NCI-H2171 (cell line): ENCODE measurements at places on chromosomes 12 and 14.

DNA sequence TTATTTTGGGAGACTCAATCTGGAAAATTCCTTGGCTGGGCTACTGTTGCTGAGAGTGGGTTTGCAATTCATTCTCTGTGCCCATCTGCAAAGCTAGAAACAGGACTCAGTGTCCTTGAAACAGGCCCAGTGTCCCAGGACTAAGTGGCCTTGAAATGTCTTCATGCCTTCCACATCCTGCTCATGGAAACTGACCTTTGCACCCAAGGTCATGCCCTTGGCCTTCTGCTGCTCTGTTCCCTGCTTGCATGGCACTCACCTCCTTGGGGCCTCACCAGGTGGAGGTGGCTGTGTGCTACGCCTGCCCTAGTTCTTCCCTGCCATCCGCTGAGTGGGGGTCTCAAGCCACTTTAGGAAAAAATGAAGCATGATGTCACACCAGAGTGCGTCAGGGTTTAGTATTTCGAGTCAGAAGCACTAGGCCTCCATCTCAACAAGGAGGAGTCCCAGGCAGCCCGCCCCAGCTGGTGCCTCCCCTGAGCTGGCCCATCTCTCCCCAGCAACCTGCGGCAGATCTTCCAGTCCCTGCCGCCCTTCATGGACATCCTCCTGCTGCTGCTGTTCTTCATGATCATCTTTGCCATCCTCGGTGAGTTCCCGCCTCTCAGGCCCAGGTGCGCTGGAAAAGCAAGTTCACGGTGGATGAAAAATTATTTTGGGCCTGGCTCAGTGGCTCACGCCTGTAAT is 48.1 kb downstream of the TPCN1 start:
- DNase-seq = no peak

DNA sequence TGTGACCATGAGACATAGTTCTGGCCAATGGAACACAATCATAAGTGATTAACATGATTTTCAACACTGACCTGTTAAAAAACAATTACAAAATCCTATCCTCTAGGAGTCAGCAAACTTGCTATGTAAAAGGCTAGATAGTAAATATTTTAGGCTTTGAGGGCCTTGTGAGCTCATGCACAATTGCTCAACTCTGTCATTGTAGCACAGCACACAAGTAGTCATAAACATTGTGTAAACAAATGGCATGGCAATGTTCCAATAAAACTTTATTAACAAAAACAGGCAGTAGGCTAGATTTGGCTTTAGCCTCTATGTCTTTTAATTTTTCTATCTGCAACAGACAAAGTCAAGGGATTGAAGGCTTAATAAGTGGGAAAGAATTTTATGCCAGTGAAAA is 350.7 kb downstream of the C12orf50 start:
- DNase-seq = no peak

DNA sequence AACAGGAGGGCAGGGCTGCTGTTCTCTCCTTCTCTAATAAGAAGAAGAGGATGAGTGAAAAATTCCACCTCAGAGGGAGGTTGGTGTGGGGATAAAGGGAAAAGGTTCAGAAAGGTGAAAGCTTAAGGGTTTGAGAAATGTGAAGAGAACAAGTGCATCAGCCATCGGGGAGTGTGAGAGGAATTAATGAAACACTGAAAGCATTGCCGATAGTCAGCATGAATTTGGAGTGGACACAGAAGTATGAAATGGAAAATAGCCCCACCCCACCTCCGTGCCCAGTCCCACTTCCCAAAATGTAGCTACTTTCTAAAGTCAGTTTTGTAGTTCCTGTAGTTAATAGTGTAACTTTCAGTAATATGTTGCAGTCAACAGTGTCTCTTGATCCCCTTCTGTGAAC is 33.4 kb downstream of the DIP2B start:
- no peak for DNase-seq

DNA sequence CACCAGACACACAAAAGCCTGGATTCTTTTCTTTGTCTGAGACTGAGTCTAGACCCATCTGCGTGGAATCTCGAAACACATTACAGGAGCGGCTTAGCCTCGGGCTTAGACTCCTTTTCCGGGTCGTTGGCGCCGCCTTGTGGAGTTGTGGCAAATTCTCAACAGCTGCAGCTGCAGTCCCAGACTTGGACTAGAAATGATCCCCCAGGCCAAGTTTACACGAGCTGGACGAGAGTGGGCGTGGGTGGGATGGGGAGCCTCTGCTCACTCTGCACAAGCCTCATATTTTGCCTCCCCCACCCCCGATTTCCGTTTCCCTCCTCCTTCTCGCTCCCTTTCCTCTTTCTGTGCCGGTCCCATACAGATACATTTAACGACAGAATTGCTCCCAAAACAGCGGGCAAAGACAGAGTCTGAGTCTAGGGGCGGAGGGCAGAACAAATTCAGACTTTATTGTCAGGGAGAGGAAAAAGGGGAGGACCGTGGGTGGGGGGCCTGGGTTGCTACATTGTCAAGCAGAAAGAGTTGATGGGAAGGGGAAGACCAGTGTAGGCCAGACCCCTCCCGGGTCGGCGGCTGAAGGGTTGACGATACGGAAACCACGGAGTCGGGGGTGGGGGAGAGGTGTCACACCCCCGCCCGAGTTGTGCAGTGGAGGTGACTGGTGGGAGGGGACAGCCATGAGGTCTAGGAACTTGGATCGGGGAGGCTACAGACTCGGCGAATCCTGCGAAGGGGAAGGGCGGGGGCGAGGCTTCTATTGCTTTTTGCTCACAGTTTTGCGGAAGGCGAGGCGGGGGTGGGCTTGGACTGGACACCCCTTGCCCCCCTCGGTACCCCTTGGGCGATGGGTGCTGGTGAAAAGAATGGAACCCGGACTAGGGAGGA is 4.7 kb upstream of the GPR84 start:
- DNase-seq = peak; percentile 76

DNA sequence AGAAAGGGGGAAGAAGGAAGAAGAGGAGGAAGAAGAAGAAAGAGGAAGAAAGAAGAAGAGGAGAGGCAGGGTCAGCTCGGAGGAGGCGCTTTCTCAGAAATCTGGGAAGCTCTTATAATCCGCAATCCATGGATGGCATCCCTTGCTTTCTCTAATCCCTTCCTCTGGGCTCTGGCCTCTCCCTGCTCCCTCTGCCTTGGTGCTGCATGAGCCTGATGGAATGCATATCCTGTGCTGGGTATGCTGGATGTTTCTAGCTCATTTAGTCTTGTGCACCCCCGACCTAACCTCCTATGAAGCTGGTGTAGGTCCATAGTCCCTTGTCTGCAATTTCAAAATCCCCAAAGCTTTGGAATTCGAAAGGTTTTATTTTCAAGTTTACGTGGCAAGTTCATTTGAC is 94.2 kb upstream of the MYL2 start:
- DNase-seq = no peak

DNA sequence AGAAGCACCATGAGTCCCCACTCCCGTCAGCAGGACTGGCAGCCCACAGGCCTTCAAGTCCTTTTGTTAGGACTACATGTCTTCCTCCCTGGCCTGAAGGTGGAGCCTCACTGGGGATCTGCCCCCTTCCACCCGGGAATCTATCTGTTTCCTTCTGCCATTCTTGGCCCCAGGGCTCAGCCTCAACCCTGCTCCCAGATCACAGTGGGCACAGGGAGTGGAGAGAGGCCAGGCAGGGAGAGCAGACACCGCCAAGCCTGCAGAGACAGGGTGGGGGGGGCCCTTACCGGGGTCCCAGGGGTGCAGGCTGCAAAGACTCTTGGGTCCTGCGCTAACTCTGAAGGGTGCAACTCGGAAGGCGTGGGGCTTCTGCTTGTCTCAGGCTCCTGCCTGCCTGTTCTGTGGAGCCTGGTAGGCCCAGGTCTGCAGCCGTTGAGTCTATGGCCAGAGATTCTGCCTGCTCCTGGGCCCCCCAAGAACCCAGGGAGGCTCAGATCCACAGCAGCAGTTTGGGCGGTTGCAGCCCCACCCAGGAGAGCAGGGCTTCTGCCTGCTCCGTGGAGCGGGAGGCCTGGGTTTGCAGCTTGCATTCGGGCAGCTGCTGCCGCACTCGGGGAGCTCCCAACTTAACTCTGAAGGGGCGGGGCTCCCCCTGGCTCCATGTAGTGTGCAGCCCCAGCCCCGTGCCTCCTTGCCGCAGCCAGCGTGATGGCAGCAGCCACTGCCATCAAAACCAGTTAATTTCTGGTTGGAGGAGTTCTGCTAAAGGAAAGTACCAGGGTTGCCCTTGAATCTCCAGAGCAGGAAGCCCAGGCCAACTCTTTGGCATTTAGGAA is 21.7 kb upstream of the PLBD1 start:
- DNase-seq = no peak

DNA sequence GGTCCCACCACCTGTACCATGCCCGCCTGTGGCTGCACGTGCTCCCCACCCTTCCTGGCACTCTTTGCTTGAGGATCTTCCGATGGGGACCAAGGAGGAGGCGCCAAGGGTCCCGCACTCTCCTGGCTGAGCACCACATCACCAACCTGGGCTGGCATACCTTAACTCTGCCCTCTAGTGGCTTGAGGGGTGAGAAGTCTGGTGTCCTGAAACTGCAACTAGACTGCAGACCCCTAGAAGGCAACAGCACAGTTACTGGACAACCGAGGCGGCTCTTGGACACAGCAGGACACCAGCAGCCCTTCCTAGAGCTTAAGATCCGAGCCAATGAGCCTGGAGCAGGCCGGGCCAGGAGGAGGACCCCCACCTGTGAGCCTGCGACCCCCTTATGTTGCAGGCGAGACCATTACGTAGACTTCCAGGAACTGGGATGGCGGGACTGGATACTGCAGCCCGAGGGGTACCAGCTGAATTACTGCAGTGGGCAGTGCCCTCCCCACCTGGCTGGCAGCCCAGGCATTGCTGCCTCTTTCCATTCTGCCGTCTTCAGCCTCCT is 1.1 kb downstream of the INHBE start:
- DNase-seq = peak; percentile 52

DNA sequence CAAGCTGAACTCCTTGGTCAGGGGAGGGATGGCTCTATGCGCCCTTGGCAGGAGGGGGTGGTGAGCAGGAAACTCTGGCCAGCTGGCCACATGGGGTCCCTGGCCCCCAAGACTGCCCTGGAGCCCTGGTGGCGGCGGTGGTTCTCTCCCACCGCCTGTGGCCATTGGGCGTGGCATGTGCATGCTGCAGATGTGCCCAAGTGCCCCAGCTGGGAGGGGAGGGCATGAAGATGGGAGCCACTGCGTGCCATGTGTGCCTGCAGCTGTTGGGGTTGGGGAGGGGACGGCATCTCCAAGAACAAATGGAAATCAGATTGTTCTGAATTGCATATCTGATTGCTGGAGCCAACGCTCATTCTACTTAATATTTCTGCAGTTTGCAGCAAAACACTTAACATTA is 115.7 kb upstream of the IGF1 start:
- DNase-seq = no peak

- DNase-seq = no peak
Observed at GRCh38 chr12:124273630-124274029, 21.3 kb upstream of the RFLNA start.

DNA sequence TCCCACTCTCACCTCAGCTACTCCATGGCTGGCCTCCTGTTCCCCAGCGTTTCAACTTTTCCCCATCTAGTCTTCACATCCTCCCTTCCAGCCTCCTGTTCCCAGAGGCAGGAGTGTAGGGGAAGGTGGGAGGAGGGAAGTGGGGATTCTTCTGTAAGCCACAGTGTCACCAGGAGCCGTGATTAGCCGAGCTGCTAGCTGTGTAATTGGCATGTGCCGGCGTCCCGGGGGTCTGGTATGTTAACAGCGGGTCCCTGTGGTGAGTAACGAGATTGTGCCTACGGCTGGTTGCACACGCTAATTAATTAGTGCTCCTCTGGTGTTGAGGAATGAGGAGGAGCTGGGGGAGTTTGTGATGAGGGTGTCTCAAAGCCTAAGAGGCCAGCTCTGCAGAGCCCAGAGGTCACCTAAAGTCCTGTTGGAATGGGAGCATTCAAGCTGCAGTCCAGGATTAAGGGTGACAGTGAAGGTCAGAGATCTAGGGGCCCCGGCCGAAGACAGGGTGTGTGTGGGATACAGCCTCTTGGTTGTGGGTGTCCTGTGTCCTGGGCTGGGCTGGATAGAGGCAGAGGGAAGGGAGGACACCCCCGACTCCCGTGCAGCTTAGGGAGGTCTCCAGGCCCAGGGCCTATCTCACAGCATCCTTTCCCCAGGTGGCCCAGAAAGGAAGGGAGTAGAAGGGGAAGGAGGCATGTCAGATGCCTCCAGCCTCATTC is 10.0 kb upstream of the CALCOCO1 start:
- DNase-seq = no peak

- DNase-seq = no peak
Observed at GRCh38 chr14:54314365-54315104, 82.3 kb upstream of the CDKN3 start.

GRCh38 chr14:84208451-84208850 is 1321.5 kb upstream of the FLRT2 start:
- DNase-seq = no peak

- DNase-seq = no peak
Observed at GRCh38 chr14:97866664-97867063, 1069.5 kb downstream of the VRK1 start.

DNA sequence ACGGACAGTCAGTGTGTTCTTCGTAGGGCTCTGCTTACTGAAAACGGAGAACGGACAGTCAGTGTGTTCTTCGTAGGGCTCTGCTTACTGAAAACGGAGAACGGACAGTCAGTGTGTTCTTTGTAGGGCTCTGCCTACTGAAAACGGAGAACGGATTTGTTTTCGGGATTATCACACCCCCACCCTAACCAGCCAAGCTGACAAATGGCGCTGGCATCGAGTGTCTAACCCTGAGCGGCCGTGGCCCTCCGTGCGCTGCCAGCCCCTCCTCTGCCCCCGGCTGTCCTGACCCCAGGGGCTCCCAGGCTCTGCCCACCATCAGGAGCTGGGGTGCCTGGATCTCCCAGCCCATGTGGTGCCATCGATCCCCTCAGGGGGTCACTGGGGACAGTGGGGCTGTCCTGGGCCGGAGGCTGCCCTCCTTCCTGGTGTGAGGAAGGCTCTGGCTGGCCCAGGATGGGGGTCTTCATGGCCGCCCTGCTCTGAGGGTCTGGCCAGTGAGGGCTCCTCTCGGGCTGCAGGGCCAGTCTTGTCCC is 57.3 kb downstream of the FBRSL1 start:
- DNase-seq = no peak

DNA sequence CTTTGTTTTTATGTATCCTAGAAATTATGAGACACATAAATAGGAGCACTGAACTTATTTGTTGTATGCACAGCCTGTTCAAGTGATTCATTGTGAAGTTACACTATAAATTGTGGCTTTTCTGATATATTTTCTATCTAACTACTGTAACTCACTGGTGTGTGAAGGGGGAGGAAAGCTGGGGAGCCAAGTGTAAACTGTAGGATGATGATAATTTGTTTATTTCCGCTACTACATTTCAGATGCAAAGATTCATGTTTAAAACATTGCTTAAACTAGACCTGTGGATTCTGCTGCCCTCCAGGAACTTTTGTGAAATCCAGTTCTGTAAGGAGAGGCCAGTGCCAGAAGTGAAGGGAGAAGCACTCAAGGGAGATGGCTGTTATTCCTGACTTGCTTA is 3.3 kb downstream of the TMTC2 start:
- no peak for DNase-seq

DNA sequence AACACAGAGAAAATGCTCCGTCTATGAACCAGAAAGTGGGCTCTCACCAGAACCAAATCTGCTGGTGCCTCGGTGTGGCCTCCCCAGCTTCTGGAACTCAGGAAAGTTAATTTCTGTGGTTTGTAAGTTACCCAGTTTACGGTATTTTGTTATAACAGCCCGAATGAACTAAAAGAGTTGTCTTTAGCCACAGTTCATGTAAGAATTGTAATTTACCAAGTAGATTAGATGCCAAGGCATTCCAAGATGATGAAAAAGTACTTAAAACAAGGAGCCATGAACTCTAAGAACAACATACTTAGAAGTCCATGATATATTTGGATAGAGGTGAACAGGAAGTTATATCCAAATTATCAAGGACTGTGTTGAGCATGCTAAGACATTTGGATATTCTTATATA is 259.9 kb upstream of the GARIN6 start:
- DNase-seq = no peak

GRCh38 chr14:96203635-96204034 is 1.0 kb upstream of the BDKRB2 start:
- DNase-seq = no peak
